8988T (cell line): ENCODE measurements at places on chromosomes 4 and X.

GRCh38 chr4:44425614-44426208, 22.9 kb downstream of the KCTD8 start:
- no peak for DNase-seq

DNA sequence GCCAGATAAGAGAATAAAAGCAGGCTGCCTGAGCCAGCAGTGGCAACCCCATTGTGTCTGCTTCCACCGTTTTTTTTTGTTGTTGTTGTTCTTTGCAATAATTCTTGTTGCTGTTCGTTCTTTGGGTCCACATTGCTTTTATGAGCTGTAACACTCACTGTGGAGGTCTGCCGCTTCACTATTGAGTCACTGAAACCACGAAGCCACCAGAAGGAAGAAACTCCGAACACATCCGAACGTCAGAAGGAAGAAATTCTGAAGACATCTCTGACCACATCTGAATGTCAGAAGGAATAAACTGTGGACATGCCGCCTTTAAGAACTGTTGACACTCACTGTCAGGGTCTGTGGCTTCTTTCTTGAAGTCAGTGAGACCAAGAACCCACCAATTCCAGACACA, 110.5 kb downstream of the PCDH18 start:
- no peak for DNase-seq

DNA sequence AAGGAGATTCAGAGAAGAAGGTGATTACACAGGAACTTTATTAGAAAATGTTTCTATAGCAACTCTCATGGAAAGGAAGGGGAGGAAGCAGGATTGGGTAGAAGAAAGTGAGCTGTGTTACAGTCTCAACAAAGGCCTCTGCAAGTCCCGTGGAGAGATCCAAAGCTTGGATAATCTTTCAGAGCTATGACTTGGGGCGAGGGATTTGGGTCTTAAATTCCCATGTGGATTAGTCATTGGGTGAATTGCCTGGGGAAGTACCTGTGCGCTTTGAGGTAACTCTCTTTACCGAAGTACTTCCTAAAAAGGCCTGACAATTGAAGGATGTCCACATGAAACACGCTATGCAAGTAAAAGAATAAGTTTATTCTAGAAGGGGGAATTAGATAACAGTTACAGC, 133.8 kb upstream of the ANKRD50 start:
- no peak for DNase-seq

GRCh38 chr4:5747738-5748375, 36.9 kb downstream of the EVC start:
- no peak for DNase-seq

DNA sequence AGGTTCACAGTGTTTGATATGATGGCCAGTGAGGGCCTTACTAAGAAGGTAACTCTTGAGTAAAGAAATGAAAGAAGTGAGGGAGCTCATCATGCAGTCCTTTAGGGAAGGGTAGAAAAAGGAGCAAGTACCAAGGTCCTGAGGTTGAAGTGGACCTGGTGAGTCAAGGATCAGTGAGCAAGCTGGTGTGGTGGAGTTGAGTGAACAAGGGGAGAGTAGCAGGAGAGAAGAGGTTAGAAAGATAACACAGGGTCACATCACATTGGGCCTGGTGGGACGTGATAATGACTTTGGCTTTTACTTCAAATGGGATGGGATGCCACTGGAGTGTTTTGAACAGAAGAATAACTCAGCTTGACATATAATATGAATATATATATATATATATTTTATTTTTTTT, 44.7 kb downstream of the OSTC start:
- no peak for DNase-seq

- no peak for DNase-seq
Measured at GRCh38 chrX:149152941-149153340, 352.2 kb downstream of the IDS start.

DNA sequence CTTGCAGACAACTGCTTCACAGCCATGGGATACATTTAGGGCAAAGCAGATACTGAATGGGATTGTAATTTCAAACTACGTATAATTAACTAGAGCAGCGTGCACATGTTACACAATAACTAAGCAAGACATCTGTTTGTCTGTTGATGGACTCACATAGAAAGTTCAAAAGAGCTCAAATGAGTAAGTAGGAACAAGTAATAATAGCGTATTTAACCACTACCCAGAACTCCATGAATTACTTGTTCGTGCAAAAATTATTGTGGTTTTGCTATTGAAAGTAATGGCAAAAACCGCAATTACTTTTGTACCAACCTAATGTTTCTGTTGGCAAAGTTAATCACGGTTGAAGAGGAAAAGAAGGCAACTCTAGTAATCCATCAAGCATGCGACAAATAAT, 825.4 kb downstream of the PCDH18 start:
- DNase-seq = no peak

GRCh38 chr4:24568425-24568824, 15.9 kb downstream of the DHX15 start:
- DNase-seq = no peak

DNA sequence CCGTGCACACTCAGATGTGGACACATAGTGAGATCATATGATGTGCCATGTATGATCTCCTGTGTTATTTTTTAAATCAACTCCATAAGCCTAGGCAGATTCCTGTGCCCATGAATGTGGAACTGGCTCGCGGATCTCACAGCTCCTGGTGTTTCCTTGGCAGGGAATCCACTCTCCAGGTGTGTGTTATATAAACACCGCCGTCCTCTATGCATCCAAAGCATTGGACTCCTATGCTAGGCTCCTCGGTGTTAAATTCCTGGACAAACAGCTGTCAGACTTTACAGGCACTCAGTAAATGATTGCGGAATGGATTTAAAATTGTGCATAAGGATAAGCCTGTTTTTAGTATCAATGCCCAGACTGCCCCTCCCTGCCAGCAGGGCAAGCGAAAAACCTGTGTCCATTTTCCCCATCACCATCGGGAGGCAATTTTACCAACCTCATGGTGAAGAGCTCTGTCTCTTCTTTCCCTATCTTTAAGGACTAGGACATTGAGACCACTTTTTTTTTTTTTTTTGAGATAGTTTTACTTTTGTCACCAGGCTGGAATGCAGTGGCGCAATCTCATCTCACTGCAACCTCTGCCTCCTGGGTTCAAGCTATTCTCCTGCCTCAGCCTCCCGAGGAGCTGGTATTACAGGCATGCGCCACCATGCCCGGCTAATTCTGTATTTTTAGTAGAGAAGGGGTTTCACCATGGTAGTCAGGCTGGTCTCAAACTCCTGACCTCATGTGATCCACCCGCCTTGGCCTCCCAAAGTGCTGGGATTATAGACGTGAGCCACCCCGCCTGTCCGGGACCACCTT, 23.6 kb upstream of the GPR78 start:
- DNase-seq = no peak

DNA sequence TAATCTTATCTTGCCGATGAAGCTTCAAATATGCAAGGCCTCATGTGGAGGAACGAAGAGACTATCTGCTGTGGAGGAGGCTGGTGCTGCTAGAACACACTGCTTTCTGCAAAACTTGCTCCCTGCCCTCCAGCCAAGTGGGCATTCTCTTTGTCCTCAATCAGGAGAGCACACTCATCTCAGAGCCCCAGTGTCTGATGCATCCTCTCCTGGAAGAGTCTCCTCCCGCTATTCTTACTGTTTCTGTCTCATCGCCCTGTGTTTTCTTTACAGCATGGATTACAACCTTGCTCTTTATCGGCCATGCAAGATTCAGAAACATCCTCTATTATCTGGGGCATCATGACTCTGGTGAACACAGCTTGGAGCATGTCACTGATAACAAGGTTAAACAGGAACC, 68.2 kb upstream of the MTNR1A start:
- no peak for DNase-seq

GRCh38 chr4:51868449-51868847, 25.5 kb downstream of the DCUN1D4 start:
- DNase-seq = no peak

- no peak for DNase-seq
Measured at GRCh38 chr4:142473218-142473959, 372.7 kb downstream of the INPP4B start.

DNA sequence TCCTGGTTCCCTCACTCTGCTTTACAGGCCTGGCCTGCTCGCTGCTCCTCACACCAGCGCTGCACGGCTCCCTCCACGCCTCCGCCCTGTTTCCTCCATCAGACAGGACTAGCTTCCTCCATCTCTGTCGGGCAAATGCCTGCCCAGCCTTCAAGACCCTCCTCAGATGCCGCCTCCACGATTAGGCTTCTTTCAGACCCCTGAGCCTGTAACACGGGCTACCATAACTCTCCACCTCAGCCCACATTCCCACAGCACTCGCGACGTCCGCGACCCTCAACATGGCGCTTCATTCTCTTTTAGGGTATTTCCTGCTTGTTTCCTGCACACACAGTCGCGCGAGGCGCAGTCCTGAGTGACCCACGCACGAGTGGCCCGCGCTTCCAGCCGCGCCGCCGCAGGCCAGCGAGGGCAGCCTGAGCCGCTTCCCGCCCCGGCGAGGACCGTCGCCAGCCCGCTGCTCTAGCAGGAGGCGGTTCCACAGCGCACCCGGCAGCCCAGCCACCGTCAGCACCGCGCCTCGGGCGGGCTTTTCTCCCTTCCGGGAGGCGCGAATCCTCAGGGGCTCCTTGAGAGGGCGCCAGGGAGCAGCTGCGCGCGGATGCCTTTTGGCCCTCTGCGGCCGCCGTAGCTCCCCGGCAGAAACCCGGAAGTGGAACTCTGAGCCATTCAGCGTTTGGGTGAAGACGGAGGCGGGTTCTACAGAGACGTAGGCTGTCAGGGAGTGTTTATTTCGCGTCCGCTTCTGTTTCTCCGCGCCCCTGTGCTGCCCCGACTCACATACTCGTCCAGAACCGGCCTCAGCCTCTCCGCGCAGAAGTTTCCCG, at the start of gene FRG1:
FRG1 (plus strand) TSS at position 695 of the 827 bp plus-strand sequence. CDS start 138 bp downstream, outside the sequence.
- peak; percentile 47 for DNase-seq

DNA sequence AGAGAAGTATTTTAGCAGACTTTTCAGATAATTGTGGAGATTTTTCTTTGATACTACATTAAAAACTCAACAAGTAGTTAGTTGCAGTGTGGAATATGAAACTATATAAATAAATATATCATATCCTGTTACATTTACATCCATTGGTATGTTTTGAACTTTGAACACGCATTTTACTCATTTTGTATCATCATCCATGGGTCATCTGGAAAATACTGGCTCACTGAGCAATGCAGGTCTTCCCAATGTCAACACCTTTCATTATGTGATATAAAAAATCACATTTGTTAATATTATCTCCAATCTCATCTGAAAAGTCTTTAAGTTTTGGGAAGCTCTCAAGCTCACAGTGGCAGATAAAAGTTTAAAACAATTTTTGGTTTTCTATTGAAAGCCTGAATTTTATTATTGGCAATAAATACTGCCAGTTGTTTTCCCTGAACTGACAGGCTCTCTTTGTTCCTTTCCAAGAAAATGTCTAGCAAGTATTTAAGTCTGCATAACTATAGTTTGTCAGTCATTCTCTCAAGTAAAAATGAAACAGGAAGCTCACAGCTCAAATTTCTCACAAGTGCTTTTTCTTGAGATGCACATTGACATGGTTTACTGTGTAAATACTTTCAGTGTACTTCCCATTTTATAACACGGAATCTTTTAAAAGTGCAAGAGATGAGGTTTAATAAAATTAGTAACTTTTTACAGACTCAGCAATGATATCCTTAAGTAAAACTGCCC, 183.5 kb upstream of the GPC4 start:
- no peak for DNase-seq

GRCh38 chrX:2351999-2352995, 148.5 kb downstream of the DHRSX start:
- peak; percentile 33 for DNase-seq

DNA sequence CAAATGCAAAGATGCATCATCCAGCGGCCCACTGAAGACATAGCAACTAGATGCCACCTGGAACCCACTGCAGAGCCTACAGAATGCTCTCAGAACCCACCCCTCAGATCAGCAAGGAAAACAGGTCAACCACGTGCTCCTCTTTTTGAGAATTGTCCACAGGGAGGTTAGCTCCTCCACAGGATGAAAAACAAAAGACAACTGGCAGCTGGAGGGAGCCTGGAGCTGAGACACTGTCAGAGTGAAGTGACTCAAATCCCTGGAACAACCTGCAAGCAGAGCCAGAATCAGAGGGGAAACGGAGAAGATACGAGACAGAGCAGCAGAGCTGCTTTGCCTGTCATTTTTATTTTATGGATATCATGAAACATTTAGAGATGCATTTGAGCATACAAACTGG, 277.6 kb downstream of the GASK1B start:
- DNase-seq = no peak

DNA sequence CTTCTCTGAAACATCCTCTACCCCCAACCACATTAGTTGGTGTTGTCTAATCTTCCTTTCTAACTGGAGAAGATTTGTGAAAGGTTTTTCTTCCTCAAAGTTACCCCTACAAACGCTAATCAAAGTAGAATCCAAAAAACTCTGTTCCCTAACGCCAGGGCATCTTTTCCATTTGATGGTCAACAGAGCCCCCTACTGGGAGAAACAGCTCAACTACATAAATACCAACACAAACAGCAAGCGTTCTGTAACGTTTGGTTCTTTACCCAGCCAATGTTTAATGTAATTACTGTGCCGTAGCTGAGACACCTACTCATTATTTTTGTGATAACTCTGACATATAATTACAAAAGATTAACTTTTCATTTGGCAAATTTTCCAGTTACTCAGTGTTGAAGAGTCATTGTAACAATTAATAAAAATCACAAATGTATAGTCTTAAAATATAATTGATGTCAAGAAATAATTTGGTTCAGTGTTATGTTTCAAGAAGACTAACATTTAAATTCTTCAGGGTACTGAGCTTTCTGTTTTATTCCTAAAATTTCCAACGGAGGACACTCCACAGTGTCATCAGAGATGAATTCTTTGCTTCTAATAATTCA, 94.9 kb upstream of the TBC1D9 start:
- no peak for DNase-seq

- no peak for DNase-seq
Measured at GRCh38 chr4:86338989-86339388, 20.9 kb downstream of the MAPK10 start.

DNA sequence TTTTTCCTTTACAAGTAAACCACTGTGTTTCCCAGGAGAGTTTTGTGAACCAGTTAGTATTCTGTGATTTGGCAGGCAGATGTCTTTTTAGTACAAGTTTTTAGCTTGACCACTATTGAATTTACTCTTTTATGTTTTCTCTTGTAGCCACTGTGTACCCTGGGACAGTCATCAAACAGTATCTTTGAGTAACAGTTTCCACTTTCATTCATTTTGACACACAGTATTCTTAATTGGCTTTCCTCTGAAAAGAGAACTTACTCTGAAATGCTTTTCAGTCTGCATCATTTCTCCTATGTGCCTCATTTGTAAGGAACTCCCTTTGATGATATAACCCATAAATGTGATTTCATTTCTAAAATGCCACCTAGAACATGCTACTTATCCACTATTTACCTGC, 476.5 kb downstream of the PDGFC start:
- no peak for DNase-seq
